ENCODE measurements at places on chromosomes 5 and 9.

GRCh38 chr5:19655627-19656026 is 332.4 kb downstream of the CDH18 start:
- no peaks in the 10 kb centered on the region for H3K4me1 ChIP-seq
- H3K27me3 ChIP-seq = no peaks in the 10 kb centered on the region
- no peak overlapping the region for H3K27ac ChIP-seq
- DNase-seq = no peak
- H3K36me3 ChIP-seq = no peaks in the 10 kb centered on the region

- H3K36me3 ChIP-seq = no peaks in the 10 kb centered on the region
- no peak overlapping the region for H3K27ac ChIP-seq
- H3K27me3 ChIP-seq = no peaks in the 10 kb centered on the region
Observed at GRCh38 chr9:19720377-19720776, 68.5 kb downstream of the SLC24A2 start.

DNA sequence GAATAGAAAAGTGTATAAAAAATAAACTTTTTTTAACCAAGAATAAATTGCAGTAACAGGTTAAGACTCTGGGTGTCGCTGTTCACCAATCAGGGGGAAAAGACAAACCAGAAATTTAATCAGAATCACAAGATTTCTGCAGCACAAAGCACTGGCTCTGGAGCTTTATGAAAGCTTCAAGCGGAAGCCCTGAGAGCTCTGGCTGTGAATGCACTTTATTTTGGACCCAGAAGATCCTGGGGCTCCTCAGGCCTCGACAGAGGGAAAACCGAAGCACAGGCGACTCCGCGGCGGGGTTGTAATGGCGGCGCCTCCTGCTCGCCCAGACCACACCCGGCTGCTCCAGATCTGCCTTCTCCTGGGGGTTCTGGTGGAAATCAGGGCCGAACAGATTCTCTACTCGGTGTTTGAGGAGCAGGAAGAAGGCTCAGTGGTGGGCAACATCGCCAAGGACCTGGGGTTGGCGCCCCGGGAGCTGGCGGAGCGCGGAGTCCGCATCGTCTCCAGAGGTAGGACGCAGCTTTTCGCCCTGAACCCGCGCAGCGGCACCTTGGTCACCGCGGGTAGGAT is at the start of gene PCDHGA4:
Gene PCDHGA4, plus strand, starts transcription at position 122 of the 570 bp plus-strand sequence. Its CDS starts 87 bp downstream, at position 209.
- H3K27me3 ChIP-seq = no peaks in the 10 kb centered on the region
- no peak for DNase-seq
- H3K27ac ChIP-seq = no peak within 1 kb of the TSS
- peaks cover 13% of the 10 kb centered on the region for H3K36me3 ChIP-seq
- no peak within 1 kb of the TSS for H3K4me3 ChIP-seq

DNA sequence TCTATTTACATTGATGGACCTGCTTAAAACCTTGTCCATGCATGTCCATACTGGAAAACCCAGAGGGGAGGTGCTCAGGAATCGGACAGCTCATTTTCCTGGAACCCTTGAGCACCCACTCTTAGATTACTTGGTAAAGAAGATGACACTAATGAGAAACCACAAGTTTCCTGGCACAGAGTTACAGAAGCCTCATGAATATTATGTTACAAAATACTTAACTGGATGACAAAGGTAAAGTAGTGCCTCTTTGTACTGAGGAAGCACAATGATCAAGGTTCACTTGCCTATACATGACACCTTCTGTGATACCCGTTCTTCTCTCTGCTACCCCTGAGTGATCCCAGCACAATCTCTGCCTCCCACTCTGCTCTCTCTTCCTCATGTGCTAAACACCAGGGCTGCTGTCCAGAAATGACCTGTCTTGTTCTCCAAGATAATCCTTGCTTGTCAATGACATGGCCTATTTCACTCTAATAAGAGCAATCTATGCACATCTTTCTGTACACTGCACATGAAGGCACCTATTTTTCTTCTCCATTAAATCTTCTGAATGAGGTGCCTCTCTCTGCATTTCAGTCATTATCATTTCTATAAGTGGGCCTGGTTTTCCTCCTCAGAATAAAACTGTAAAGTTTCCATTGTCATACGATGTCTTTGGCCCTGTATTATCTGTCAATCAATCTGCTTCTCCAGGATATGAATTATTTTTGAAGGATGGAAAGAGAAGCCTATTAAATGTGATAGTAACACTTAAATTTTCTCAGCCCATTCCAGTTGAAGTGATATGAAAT is 684.0 kb upstream of the ACO1 start:
- no peaks in the 10 kb centered on the region for H3K27me3 ChIP-seq
- no peak for DNase-seq
- no peak overlapping the region for H3K4me3 ChIP-seq
- no peaks in the 10 kb centered on the region for H3K4me1 ChIP-seq
- no peaks in the 10 kb centered on the region for H3K36me3 ChIP-seq

DNA sequence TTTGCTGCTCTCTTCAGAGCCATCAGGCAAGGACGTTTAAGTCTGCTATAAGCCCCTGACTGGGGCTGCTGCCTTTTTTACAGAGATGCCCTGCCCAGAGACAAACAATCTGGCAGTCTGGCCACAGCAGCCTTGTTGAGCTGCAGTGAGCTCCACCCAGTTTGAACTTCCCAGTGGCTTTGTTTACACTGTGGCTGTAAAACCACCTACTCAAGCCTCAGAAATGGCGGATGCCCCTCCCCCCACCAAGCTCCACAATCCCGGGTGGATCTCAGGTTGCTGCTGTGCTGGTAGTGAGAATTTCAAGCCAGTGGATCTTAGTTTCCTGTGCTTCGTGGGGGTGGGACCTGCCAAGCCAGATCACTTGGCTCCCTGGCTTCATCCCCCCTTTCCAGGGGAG is 59.7 kb upstream of the SNCAIP start:
- no peak overlapping the region for H3K4me3 ChIP-seq
- no peak overlapping the region for H3K27ac ChIP-seq
- H3K4me1 ChIP-seq = no peaks in the 10 kb centered on the region

DNA sequence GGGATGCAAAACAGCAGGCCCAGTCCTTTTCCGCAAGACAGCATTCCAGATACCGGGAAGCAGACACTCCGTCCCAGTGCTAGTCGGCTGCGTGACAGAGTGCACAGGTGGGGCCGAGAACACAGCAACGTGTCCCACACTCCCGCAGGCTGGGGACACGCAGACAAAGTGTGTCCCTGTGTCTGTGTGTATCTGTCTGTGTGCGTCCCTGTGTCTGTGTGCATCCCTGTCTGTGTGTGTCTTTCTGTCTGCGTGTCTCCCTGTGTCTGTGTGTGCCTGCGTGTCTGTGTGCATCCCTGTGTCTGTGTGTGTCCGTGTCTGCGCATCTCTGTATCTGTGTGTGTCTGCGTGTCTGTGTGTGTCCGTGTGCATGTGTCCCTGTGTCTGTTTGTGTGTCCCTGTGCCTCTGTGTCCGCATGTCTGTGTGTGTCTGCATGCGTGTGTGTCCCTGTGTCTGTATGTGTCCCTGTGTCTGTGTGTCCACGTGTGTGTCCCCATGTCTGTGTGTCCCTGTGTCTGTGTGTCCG is 137.0 kb downstream of the MRPL36 start:
- no peak for DNase-seq
- no peaks in the 10 kb centered on the region for H3K36me3 ChIP-seq
- H3K4me1 ChIP-seq = no peaks in the 10 kb centered on the region
- H3K4me3 ChIP-seq = no peak overlapping the region

DNA sequence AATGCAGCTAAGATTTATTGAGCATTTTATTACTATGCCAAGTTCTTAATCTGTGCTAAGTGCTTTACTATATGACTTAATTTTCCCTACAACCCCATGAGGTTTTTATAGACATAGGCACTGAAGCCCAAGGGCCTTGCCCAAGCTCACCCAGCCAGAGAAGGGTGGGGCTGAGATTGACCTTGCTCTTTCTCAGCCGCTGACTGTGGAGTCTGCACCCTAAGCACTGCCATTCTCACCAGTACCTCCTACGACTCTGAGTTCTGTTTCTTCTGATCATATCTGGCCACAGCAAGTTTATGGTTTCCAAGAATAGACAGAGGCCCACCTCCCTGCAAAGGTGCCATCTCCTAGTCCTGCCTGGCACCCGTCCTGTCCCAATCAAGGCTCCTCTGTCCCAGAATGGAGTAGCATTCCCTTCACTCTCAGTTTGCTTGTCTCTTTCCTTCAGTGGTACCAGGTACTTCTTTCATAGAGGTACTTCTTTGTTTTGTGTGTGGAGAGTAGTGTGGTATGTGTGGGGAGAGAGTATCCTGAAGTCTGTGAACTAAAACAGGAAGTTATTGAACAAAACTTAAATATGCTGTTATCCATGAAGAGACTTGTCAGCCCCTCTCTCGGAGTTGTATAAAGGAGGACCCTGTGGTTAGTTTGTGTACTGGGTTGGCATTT is 42.6 kb downstream of the CSF1R start:
- DNase-seq = no peak
- H3K36me3 ChIP-seq = peaks cover 55% of the 10 kb centered on the region
- H3K4me3 ChIP-seq = no peak overlapping the region
- H3K4me1 ChIP-seq = no peaks in the 10 kb centered on the region

DNA sequence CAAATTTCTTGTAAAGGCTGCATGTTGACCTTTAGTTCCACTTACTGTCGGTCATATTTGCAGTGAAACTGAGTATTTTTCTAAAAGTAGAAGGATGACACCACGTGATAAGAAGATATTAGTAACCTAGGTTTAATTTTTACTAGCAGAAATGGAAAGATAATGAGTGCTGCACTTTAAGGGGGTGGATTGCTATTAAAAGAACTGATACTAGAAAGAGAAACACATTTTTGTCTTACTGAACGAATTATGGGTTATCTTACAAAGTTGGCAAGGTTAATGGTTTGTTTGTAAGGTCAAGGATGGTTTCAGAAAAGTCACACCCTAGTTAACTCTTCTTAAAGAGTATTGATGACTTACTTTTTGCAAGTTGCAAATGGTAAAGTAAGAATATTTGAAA is 2.4 kb downstream of the MACIR start:
- H3K4me1 ChIP-seq = no peaks in the 10 kb centered on the region
- H3K36me3 ChIP-seq = no peaks in the 10 kb centered on the region
- no peaks in the 10 kb centered on the region for H3K27me3 ChIP-seq
- no peak overlapping the region for H3K27ac ChIP-seq

DNA sequence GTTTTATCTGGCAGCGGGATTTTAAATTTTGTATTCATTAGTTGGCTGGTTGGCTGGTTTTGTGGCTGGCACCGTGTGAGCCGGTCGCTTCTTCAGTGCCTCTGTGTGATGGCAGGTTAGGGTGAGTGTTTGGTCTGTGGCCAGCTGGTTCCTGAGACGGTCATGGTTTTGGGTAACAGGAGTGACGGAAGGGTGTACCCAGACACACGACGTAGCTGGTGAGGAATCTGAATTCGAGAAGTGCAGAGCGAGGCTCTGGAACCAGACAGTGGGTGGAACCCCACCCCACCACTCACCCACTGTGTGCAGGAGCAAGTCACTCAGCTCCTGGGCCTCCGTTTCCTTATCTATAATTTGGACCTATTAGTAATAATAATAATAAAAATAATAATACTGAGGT is 2.7 kb downstream of the BTNL9 start:
- H3K4me3 ChIP-seq = no peak overlapping the region
- no peaks in the 10 kb centered on the region for H3K36me3 ChIP-seq
- no peaks in the 10 kb centered on the region for H3K27me3 ChIP-seq
- no peak overlapping the region for H3K27ac ChIP-seq

DNA sequence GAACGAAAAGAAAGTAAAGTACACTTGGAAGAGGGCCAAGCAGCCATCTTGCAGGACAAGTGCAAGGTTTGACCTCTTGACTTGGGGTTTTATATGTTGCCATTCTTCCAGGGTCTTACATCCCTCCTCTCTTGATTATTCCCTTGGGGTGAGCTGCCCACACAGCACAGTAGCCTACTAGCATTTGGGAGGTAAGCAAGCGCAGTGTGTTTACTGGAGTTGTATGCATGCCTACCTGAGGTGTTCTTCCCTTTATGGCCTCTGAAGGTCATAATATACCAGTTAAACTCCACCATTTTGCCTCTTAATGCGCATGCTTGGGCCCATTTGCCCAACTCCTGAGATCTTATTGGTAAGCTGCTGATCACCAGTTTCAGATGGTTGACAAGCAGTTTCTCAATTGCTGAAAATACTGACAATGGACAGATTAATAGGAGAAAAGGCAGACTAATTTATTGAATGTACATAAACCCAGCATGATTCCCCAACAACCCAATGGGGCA is 173.8 kb upstream of the SLC30A5 start:
- no peak overlapping the region for H3K4me3 ChIP-seq
- no peak for DNase-seq
- no peak overlapping the region for H3K27ac ChIP-seq
- no peaks in the 10 kb centered on the region for H3K27me3 ChIP-seq
- H3K4me1 ChIP-seq = peaks cover 12% of the 10 kb centered on the region

DNA sequence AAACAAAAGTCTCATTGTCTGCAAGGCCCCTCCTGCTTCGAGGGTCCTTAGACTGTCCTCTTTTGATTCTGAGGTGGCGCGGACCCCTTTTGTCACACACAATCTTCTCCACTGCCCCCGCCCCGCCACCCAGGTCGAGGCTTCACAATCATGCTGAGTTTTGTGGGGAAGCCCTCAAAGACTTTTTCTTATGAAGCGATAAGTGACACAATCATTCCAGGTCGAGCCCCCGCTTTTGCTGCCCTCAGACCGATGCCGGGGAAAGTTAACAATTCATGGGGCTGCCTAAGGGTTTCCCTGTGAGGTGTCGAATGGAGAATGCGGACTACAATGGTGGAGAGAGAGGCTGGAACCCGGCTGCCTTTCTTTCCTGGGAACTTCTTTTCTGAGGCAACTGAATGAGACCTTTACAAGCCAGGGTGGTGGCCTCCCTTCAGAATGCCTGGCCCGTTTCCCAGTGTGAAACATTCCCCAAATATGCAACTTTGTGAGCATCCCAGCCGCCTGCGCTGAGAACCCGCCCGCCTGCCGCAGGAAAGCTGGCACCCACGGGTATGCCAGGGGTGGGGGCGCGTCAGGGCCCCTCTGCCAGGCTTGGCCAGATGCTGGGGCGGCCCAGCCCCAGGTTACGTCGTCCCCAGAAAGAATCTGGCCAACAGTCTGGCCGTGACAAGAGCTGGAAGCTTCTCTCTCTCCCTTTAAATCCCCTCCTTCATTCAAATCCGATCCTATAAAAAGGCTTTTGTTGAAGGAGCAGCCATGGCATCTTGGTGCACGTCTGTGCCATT is 71.9 kb downstream of the MAP1B start:
- DNase-seq = no peak
- H3K36me3 ChIP-seq = peaks cover 3% of the 10 kb centered on the region
- no peak overlapping the region for H3K27ac ChIP-seq

- DNase-seq = no peak
- 0 out of 2 replicates have a peak, but pooled peaks cover 4% of the 10 kb centered on the region for H3K4me1 ChIP-seq
- H3K27ac ChIP-seq = no peak overlapping the region
- H3K36me3 ChIP-seq = no peaks in the 10 kb centered on the region
- H3K4me3 ChIP-seq = no peak overlapping the region
- H3K27me3 ChIP-seq = no peaks in the 10 kb centered on the region
Observed at GRCh38 chr9:94995048-94995693, 268.7 kb downstream of the AOPEP start.

DNA sequence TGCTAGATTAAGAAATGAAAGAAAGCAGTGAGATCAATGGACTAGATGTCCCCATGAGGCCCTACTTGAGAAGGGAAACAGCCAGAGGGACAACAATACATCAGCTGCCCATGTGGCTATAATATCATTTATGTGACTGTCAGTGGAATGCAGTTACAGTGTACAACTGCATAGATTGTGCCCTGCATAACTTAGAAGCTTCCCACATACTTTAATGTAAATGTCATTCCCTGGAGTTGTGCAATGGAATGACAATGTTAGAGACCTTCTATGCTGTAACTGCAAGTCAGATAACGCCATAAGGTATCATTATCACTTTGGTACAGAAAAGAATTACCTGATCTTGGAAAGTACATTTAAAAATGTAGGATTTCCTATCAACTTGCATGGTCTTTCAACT is 67.4 kb downstream of the FBN2 start:
- H3K4me3 ChIP-seq = no peak overlapping the region
- no peak overlapping the region for H3K27ac ChIP-seq
- no peak for DNase-seq
- no peaks in the 10 kb centered on the region for H3K27me3 ChIP-seq
- H3K36me3 ChIP-seq = no peaks in the 10 kb centered on the region
- no peaks in the 10 kb centered on the region for H3K4me1 ChIP-seq

All from H1 (cell line).